ENCODE measurements at places on chromosomes 7 and 10.

DNA sequence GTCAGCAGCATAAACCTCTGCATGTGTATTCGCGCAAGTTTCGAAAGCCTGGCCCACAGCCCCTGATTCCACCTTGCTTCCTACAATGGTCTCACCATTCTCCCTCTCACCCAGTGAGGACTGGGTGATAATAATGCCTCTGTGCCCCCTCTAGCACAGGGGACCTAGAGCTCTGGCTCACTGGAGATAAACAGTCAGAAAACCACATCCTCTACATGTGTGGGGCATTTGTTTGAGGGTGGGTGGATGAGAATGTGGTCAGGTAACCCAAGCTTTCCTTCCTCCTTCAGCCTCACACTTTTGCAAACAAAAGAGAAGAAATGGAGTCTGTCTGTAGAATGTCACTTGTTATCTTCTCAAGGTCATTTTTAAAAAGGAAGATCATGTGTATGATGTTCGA, 373.5 kb downstream of the KCNMA1 start:
- no peak for DNase-seq

DNA sequence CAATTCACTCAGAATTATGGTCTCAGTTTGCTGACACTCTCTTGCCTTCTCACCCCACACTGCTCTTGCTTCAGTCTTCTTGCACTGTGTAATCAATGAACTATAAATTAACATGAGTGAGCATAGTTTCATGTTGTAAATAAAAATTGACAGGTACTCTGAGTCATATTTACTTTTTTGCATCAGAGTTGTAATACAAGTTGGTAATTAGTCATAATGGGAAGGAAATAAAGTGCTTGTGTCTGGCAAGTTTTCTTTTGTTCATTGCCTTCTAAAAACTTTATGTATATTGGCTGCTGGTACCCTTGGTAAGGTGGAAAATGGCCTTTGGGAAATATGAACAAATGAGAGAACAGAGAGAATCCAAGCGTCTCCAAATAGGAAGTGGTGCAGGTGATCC, 169.3 kb upstream of the MAGI2 start:
- DNase-seq: no peak

GRCh38 chr7:127751490-127752448, 99.8 kb downstream of the SND1 start:
- DNase-seq: peak; percentile 51

- no peak for DNase-seq
These were observed 139.2 kb downstream of the CHCHD3 start for GRCh38 chr7:132942701-132943100.

- DNase-seq: no peak
These were observed 143.8 kb downstream of the AVL9 start for GRCh38 chr7:32639122-32639521.
